ENCODE measurements at places on chromosomes 7 and 10.

DNA sequence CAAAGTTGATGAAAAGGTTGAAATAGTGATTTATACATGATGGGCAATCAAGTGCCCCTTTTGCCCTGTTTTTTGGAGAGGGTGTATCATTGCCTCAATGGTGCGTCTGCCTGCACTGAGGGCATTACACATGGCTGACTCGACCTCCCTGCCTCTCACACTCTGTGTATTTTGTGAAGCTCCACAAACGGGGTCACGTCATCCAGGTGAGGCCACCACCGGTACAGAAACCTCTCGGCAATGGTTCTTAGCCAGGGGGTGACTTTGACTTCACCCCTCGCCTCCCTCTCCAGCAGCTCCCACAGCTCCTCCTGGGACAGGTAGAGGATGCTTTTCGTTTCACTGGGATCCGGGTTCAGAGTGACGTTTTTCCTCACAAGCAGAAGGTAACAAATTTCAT is 6.3 kb downstream of the IDI2 start:
- DNase-seq = no peak

DNA sequence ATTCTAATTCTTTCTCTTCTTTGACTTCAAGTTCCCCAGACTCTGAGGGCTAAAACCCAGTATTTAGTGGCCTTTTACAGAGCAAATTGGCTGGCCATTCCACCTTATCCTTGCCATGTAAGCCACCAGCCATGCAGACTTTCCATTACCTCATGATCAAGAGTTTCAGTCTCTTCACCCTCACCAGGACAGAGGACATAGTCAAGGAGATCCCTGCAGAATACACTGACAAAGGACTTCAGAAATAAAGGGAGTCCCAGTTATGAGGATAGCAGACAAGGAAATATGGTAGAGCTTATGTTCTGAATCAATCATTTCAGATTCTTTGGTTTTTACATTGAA is 1080.4 kb upstream of the C7orf33 start:
- DNase-seq = no peak

DNA sequence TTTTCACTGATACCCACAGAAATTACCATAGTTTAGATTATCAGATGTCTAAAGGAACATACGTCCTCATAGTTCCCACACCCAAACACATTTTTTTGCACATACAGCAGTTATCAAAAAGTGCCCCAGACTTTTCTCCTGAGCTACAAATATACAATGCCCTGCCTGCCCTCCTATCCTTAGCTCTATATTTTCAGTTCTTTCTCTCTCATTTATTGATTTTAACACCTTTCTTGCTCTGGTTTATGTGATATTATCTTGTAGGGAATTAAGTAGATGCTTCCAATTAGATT is 25.1 kb upstream of the SGMS1 start:
- no peak for DNase-seq

GRCh38 chr7:96774358-96774757 is 64.7 kb upstream of the SEM1 start:
- no peak for DNase-seq

GRCh38 chr10:89926736-89927135 is 225.3 kb downstream of the KIF20B start:
- no peak for DNase-seq

DNA sequence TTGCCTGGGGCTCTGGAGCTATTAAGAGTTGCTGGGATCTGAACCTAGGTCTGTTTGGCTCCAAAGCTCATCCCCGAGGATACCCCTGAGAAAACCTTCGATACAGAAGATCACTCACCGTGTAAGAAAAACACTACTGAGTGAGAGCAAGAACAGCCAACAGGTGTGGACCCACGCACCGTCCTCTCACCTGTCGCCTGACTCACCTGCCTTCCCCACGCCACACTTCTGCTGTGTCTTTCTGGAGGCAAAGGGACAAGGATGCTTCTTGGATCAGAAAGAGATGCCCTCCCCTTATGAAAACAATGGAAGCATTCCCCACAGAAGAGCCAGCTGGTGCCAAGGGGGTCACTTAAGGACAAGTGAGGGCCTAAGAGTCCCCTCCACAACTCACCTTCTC is 46.7 kb downstream of the COL13A1 start:
- no peak for DNase-seq

- peak; percentile 63 for DNase-seq
Observed at GRCh38 chr10:6171881-6172695, 30.6 kb upstream of the PFKFB3 start.

DNA sequence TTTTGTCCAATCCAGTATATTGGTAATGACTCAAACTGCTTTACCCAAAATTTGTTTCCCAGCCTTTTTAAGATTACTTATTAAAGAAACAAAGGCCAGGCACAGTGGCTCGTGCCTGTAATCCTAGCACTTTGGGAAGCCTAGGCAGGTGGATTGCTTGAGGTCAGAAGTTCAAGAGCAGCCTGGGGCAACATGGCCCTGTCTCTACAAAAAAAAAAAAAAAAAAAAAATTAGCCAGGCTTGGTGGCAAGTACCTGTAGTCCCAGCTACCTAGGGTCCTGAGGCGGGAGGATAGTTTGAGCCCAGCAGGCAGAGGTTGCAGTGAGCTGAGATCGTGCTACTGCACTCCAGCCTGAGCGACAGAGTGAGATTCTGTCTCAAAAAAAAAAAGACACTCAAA is 7.0 kb upstream of the ARHGAP12 start:
- no peak for DNase-seq
